ENCODE measurements at places on chromosomes 16 and 17. TPM values are rescaled to one million over a fixed set of nuclear protein-coding genes. Genes with fewer than 3 reads are reported as not detected.

- H3K27ac ChIP-seq: no peak overlapping the region
- H3K4me3 ChIP-seq: no peak overlapping the region
- no peaks in the 10 kb centered on the region for H3K36me3 ChIP-seq
- H3K27me3 ChIP-seq: no peaks in the 10 kb centered on the region
- peak; percentile 67 for DNase-seq
Observed at GRCh38 chr16:63289834-63290460, 1253.7 kb upstream of the CDH8 start.

GRCh38 chr17:80956321-80957190, 35.1 kb upstream of the CHMP6 start:
- H3K27ac ChIP-seq: no peak overlapping the region
- H3K4me1 ChIP-seq: peaks cover 30% of the 10 kb centered on the region
- no peaks in the 10 kb centered on the region for H3K27me3 ChIP-seq
- H3K4me3 ChIP-seq: no peak overlapping the region
- no peak for DNase-seq

DNA sequence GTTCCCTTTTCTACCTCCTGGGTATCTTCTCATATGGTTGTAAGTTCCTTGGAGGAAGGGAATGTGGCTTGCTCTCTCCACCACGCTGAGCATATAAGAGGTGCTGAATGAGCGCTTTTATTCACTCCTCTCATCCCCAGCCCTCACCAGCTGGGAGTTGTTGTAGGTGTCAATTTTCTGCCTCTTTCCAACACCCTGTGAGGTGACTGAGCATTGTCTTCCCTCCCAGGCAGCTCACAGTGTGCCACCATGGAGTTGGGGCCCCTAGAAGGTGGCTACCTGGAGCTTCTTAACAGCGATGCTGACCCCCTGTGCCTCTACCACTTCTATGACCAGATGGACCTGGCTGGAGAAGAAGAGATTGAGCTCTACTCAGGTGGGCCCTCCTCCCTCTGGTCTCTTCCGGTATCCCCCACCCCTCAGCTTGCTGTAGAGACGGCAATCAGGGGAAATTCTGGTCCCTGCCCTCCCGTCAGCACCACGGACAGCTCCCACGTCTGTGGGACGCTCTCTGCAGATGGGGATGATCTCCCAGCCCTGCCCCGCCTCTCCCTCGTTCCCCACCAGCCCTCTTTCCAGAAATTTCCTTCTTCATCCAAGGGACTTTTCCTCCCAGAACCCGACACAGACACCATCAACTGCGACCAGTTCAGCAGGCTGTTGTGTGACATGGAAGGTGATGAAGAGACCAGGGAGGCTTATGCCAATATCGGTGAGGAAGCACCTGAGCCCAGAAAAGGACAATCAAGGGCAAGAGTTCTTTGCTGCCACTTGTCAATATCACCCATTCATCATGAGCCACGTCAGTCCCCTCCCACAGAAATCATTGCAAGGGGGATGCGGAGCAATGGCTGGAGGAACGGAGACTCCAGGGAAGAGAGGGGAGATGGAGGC, 18.3 kb downstream of the CIITA start:
- peak; percentile 56 for DNase-seq
- H3K27ac ChIP-seq: no peak overlapping the region
- H3K36me3 ChIP-seq: no peaks in the 10 kb centered on the region
- H3K4me1 ChIP-seq: no peaks in the 10 kb centered on the region
- peaks cover 8% of the 10 kb centered on the region for H3K27me3 ChIP-seq

- H3K27me3 ChIP-seq: no peaks in the 10 kb centered on the region
- H3K4me1 ChIP-seq: peaks cover 40% of the 10 kb centered on the region
- no peak overlapping the region for H3K4me3 ChIP-seq
Observed at GRCh38 chr17:80785477-80786178, 206.0 kb upstream of the CHMP6 start.

The C17orf50 gene
- total RNA-seq: not detected

- no peak overlapping the region for H3K27ac ChIP-seq
- no peaks in the 10 kb centered on the region for H3K27me3 ChIP-seq
- no peaks in the 10 kb centered on the region for H3K36me3 ChIP-seq
- H3K4me1 ChIP-seq: no peaks in the 10 kb centered on the region
- no peak for DNase-seq
- no peak overlapping the region for H3K4me3 ChIP-seq
Observed at GRCh38 chr16:14420721-14421488, 209.2 kb downstream of the PARN start.
